ENCODE measurements at places on chromosomes 7 and 10.

- no peak for DNase-seq
Measured at GRCh38 chr7:50591480-50592438, 26.6 kb upstream of the DDC start.

DNA sequence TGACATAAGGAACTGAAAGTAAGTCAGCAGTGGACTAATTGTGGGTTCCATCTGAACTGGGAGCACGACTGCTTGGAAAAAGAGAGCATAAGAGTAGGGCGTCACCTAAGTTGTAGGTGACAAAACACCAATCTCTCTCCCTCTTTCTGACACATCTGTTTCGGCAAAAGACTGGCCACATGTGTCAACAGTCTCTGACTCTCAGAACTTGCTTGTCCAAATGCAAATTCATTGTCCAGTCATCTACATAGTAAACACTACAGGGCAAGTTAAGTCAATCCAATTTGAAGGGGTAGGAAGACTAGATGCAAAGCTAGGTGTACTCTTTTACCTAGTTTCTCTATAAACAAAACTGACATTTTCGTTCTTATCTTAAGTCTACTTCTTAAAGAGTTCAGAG, 87.7 kb downstream of the ZNF438 start:
- no peak for DNase-seq

GRCh38 chr10:113524539-113525490, 28.0 kb upstream of the HABP2 start:
- no peak for DNase-seq

DNA sequence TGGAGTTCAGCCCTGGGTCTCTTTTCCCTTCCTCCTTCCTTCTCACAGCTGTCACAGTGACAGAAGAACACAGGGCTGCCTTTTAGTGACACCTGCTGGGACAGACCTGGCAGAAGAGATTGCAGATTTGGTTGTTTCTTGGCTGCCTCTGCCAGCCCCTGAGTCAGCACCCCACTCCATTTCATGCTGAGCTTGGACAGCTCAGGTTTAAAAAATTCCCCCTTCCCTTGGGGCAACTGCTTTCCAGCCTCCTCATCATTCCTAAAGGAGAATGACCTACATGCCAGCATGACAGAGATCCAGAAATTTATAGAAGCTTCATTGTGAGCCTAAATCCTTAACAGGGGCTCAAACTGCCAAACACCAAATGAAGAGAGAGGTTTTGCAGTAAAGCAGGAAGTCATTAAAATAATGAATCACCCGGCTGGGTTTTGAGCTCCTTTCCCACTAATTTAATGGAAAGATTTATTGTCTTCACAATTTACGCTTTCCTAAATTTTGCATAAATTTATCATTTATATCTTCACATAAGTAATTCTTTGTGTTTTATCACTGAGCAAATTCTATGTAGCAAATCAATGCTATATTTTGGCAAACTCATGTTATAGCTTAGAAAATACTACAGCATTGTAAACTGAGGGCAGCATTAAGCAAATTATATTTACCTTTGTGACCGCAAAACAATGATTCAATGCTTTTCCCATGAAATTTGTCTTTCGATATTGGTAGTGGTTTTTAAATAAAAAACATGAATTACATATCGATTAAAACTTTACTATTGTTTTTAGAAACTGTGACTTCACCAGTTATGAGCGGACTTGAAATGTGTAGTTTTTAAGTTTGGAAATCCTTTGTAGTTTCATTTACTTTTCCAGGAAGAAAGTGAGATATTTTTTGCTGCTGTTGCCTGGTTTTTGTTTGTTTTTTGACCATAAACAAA, 399.5 kb upstream of the ANKRD30A start:
- no peak for DNase-seq

DNA sequence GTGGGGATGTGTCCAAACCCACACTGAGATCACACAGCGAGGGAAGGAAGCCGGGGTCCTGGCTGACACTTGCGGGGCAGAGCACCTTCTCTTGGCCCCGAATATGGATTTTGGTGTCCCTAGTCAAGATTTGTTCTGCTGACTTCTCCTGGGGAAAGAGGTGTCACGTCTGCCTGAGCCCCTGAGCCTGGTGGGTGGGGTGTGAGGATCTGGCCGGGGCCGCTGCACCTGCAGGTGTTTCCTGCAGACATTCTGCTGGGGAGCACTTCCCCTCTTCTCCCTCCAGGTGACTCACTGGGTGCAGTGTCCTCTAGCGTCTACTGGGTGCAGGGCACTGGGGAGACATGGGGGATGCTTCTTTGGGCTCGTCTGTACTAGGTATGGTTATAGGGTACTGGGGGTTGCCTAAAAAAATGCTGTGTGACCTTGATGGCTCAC, 99.2 kb downstream of the GRK5 start:
- peak; percentile 87 for DNase-seq

DNA sequence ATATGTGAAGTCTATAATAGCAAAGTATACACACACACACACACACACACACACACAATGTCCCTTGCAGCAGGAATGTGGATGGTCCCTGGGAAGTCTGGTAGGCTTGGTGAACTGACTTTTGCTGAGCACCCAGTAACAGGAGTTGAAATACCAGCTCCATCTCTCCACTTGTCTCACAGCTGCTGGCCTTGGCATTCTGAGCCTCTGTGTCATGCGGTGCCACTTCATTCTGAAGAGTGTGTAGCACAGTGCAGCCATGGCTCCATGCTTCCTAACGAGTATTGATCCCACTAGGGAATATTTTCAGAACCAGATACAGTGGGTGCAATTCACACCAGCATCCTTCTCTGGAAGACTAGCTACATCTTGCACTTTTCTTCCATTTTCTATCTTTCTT, 192.4 kb downstream of the ADARB2 start:
- no peak for DNase-seq

DNA sequence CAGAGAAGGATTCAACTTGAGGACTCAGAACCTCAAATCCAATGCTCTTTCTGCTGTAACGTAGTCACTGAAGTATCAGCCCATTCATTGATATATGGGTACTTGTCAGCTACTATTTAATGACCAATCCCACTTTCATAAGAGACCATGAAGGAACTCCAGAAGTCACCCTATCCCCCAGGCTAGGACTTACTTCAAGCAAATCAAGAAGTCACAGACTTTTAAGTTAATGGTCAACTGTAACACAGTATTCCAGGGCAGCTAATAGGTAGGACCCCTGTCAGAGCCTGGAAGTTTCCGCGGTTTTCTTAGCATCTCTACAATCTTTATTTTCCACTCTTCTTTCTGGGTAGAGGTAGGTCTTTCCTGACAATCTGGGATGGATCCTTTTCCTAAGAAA, 269.9 kb downstream of the POU6F2 start:
- no peak for DNase-seq

GRCh38 chr7:44380189-44380830, 54.9 kb upstream of the CAMK2B start:
- no peak for DNase-seq

DNA sequence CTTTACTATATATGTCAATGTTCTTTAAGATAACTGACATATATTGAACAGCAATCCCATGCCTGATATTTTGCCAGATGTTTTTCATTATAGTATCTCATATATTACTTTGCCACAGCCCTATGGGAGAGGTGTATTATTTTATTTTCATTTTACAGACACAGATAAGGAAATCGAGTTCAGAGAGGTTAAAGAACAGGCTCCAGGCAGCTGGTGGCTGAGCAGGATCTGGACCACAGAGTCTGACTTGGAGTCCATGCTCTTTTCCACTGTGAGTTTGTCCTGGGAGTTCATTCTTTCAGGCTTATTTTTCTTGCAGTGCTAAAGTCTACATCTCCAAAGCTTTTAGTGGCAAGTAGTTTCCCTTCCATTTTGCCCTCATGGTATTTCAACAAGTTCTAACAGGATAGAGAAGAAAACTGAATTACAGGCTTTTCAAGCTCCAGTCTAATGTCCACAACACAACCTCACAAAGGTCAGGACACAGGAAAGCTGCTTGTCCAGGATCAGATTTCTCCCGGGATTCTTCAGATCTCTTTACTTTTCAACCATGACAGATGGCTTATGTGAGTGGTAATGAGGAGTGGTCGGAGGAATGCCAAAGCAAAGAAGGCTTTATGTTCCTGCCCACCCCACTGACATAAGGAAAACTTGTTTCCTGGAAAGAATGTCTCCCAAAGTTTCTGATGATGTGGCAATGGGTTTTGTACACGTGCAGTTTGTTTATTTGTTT, 13.1 kb upstream of the SLC35B4 start:
- no peak for DNase-seq

GRCh38 chr7:140595468-140596092, 45.0 kb downstream of the DENND2A start:
- DNase-seq, result no peak

- DNase-seq, result no peak
Measured at GRCh38 chr10:4498711-4499251, 327.2 kb upstream of the AKR1E2 start.

DNA sequence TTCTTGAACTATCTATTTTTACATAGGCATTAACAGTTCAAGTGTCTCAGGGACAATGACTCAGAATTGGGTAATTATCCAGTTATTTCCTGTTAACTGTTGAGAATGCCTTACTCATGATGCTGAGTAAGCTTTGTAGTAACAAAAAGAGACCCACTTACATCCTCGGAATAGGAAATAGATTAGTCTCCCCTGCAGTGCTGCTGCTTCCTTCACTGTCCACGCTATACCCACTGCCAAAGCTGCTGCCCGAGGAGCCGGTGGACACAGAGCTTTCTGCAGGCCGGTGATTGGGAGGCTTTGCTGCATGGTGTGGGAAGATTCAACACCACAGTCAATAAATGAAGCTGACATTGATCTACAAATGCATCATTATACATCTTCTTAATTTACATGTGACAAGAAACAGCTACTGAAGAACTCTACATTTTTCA, 357.1 kb downstream of the PCLO start:
- DNase-seq, result no peak

GRCh38 chr10:131141207-131141606, 170.3 kb downstream of the TCERG1L start:
- no peak for DNase-seq

GRCh38 chr10:86345859-86346798, 20.5 kb downstream of the GRID1 start:
- no peak for DNase-seq

DNA sequence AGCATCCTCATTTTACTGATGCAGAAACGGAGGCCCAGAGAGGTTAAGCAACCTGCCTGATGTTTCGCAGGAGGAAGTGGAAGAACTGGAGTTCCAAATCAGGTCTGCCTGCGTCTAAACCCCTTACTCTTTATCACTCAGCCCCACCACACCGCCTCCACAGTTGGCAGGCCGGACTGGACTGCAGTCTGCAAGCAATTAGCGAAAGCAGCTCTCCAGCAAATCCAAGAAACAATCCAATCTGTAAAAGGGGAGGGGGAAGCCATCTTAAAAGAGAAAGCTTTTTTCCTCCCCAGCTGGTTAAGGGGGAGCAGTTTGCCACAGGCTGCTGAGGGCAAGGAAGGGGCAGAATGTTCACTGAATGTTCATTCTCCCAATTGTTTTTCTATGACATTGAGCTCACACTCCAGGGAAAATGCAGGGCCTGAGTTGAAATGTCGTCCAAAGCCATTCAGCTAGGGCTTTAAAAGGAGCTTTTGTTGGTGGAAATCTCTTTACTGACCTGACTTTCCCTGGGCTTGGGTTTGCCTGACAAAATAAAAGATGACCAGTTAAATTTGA, 350.1 kb downstream of the RNLS start:
- no peak for DNase-seq

DNA sequence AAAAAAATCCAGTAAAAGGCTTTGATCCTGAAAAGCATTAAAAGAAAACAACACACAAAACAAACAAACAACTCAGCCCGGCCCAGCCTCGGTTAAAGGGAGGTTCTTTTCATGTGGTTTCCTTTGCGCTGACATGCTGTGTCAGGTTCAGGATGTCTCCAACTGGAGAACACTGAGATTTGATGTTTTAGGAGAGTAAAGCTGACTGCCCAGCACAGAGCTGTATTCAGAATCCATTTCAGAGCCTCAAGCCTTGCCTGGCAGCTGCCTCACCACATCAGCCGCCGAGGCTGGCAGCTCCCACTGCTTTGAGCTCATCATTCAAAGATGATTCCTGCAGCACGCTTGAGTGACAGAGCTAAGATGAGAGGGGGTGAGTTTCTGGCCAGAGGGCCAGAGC, 205.8 kb upstream of the LYZL1 start:
- DNase-seq, result no peak

DNA sequence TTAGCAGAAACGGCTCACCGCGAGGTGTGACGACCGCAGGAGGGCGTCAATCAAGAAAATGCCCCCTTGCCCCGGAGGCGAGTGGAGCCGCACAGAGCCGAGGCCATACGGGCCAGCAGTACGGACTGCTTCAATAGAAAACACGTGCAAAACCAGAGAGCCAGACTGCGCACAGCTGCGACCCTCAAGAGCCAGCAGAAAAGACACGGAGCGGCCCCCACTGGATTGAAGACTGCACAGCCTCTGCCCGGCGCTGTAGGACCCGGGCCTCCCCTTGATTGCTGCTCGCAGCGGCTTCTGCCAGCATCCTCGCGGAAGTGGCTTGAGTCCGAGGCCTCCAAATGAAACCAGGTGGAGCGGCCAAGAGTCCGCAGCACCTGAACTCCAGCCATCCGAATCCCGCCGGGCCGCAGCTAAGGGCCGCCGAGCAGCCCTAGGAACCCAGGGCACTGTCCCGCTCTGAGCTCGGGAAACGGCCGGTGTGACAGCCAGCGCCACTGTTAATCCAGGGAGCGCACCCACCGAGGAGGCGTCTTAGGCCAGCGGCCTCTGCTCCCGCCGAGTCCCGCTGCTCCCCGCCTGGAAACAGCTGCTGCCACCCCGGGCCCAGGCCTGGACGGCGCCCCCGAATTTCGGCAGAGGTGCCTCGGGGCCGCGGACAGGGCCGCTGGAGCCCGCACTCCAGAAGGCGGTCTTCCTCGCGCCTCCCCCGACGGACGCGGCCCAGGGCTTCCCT, 660 bp upstream of the HHEX start:
- DNase-seq, result no peak

GRCh38 chr7:1370738-1371137, 88.5 kb downstream of the MICALL2 start:
- no peak for DNase-seq

DNA sequence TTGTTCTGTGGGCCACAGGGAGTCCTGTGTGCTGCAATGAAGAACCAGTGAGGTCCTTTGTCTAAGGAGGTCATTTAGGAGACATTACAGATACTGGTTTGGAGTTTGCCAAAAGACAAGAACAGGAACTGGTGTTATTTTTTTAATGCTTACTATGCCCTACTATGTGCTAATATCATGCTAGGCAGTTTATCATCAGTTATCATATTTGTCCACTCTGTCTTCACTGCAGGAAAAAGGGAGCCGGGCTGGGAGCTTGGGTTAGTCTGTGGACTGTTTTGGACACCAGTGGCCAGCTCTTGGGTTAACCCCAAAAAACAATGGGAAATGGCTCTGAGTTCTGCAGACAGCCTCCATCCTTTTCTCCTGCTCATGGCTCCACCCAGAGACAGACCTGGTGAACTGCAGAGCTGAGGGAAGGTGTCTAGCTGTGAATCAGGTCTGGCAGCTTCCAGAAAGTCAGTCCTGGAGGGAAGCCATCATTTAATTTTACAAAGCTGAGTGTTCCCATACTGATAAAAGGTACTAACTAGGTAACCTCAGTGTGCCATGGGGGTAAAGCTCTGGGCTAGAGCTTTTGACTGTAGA, 101.2 kb upstream of the ZNF746 start:
- DNase-seq, result no peak

- DNase-seq, result no peak
Measured at GRCh38 chr7:107967420-107967819, 35.5 kb downstream of the LAMB1 start.
